ENCODE measurements at places on chromosomes 7 and 10.

GRCh38 chr7:21146642-21147423 is 281.1 kb upstream of the SP4 start:
- H3K27ac ChIP-seq, result no peak overlapping the region
- H3K4me3 ChIP-seq, result no peak overlapping the region
- no peaks in the 10 kb centered on the region for H3K4me1 ChIP-seq
- DNase-seq, result no peak

- peak within 1 kb of the TSS; percentile 88 for H3K27ac ChIP-seq
- H3K27me3 ChIP-seq, result no peaks in the 10 kb centered on the region
- peak within 1 kb of the TSS; percentile 98 for H3K4me3 ChIP-seq
- H3K36me3 ChIP-seq, result no peaks in the 10 kb centered on the region
- peak; percentile 87 for DNase-seq
Observed at GRCh38 chr7:149125863-149126661, at the start of gene ZNF425. Gene ZNF425 (minus strand): TSS chr7:149126324. CDS start chr7:149126213, 111 bp downstream.

DNA sequence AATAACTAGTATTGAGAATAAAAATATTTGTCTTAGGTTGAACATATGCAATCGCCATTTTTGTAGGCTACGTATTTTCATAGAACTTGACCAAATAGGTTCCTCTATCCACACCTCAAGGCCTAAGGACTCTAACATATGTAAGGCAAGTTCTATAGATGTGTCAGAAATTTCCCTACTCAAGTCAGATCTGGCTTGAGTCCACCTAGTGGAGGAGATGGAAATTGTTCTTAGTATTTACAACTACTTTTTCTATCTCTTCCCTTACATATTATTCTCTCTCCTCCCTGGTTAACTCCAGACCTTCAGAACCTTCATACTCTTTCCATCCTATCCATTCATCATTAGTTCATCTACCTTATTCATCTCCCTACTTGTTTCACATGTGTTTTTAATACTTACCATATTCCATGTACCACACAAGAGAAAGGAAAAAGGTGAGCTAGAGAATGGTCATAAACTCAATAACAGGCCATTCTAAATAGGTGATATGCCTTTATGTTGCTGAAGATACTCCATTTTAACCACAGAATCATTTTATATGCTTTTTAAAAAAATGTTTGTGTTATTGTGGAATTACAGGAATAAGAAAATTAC is 174.5 kb upstream of the HDAC9 start:
- DNase-seq, result peak; percentile 43
- H3K27ac ChIP-seq, result no peak overlapping the region
- no peaks in the 10 kb centered on the region for H3K27me3 ChIP-seq
- H3K4me1 ChIP-seq, result no peaks in the 10 kb centered on the region

DNA sequence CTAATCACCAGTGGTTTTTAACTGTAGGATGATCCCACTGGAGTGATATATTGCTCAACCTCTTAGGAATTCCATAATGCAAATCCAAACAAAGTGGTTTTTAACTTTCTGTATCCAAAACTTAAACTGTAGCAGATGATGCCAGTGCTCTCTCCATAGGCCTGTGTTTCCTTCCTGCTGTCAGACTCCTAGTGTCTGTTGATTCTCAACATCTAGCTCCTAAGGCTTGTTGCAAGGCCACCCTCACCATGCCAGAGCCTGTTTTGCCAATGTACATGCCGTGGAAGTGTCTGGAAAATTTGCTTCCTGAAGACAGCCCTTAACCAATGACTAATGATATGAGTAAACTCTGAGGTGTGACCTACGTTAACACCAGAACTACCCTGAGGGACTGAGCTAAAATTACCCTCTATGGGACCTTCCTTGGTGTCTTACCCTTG is 39.3 kb downstream of the C1GALT1 start:
- H3K4me3 ChIP-seq, result no peak overlapping the region
- H3K36me3 ChIP-seq, result no peaks in the 10 kb centered on the region
- peak; percentile 77 for DNase-seq

DNA sequence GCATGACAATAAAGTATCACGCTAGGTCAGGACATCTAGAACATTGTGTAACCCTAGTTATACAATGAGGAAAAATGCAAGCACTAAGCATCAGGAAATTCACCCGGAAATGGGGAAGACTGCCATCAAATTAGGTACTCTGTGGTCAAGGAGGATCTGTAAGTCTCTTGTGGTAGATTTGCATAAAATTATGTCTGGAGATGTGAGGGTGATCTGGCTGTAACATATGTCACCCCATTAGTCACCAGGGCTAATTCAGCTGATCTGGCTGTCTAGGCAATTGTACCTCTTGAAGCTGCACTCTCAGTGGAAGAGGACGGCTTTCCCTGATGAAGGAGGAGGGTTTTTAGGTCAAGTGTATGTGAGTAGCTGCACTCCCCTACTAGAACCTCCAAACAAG is 14.8 kb downstream of the AKR1D1 start:
- no peaks in the 10 kb centered on the region for H3K4me1 ChIP-seq
- H3K27ac ChIP-seq, result no peak overlapping the region
- DNase-seq, result no peak
- H3K36me3 ChIP-seq, result no peaks in the 10 kb centered on the region

- no peak for DNase-seq
- no peaks in the 10 kb centered on the region for H3K4me1 ChIP-seq
- no peak overlapping the region for H3K4me3 ChIP-seq
- H3K27me3 ChIP-seq, result no peaks in the 10 kb centered on the region
Observed at GRCh38 chr10:132889556-132889955, 52.8 kb downstream of the CFAP46 start.

DNA sequence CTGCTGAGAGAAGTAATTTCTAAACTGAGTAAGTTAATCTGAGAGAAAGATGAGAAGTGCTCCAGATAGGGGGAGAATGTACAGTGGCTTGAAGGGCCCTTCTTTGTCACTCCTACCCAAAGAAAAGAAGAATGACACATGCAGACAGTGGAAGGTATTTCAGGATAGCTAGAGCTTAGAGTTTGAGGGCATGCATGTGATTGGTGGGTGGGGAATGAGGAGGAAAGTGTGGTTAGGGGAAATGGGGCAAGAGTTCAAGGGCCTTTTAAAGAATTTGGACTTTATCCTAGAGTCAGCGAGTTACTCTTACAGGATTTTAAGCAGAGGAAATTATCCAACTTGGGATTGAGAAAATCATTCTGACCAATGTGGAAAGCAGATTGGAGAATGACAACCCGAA is 50.0 kb downstream of the ANLN start:
- no peak overlapping the region for H3K4me3 ChIP-seq
- H3K4me1 ChIP-seq, result no peaks in the 10 kb centered on the region
- no peak overlapping the region for H3K27ac ChIP-seq

GRCh38 chr10:97584060-97584797 is at the start of gene HOGA1:
Gene HOGA1 (plus strand): TSS chr10:97584389. CDS start chr10:97584704, 315 bp downstream.
- H3K4me1 ChIP-seq, result peaks cover 3% of the 10 kb centered on the region
- no peak within 1 kb of the TSS for H3K27ac ChIP-seq
- H3K36me3 ChIP-seq, result no peaks in the 10 kb centered on the region
- no peak within 1 kb of the TSS for H3K4me3 ChIP-seq
- H3K27me3 ChIP-seq, result no peaks in the 10 kb centered on the region

GRCh38 chr7:92874567-92874966 is 38.2 kb upstream of the CDK6 start:
- no peaks in the 10 kb centered on the region for H3K27me3 ChIP-seq
- no peaks in the 10 kb centered on the region for H3K4me1 ChIP-seq
- H3K4me3 ChIP-seq, result no peak overlapping the region
- H3K36me3 ChIP-seq, result no peaks in the 10 kb centered on the region
- peak; percentile 85 for DNase-seq

DNA sequence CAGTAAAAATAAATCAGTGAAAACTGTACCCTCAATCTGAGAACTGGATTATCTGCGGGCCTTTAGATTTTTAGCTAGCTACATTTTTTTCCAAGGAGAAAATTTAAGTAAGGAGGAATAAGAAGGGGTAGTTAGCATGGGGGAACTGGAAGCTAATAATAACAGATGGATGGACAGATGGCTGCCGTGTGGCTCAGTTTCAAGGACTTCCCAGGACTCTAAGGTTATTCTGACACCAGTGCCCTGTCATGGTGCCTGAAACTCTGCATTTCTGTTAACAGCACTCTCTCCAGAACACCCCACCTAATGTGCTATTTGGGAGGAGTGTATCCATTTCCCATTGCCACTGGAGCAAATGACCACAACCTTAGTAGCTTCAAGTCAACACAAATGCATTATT is 75.7 kb upstream of the PDE1C start:
- H3K4me1 ChIP-seq, result peaks cover 6% of the 10 kb centered on the region
- H3K36me3 ChIP-seq, result no peaks in the 10 kb centered on the region
- H3K27me3 ChIP-seq, result no peaks in the 10 kb centered on the region

DNA sequence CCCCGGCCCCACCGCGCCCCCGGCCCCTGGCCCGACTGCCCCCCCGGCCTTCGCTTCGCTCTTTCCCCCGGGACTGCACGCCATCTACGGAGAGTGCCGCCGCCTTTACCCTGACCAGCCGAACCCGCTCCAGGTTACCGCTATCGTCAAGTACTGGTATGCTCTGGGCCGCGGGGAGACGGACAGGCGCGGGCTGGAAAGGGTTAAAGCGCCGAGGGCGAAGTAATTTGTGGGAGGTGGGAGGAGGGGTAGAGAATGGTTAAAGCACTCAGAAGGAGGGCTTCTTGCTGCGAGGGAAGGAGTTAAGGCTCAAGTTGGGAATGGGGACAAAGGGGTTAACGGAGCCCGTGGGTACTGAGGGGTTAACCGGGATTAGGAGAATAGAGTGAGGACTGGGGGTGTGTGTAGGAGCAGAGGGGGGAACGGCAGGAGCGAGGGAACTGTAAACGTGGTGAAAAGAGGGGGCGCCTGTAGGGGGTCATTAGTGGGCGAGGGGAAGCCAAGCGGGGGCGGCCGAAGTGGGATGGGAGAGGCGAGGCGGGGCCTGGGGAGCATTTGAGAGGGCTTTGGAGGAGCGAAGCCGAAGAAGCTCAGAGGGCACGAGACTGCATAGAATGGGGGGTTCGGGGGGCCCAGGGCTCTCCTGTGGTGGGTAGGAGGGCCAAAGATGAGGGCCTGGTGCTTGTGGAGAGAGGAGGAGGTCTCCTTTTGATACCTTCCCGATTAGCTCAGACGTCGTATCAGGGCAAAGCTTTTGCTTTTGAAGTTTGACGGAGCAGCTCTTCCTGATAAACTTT is 605 bp downstream of the SUFU start:
- peak overlapping the region; percentile 46 for H3K27ac ChIP-seq
- peak; percentile 32 for DNase-seq
- H3K36me3 ChIP-seq, result no peaks in the 10 kb centered on the region
- peak overlapping the region; percentile 87 for H3K4me3 ChIP-seq
- peaks cover 4% of the 10 kb centered on the region for H3K4me1 ChIP-seq
- H3K27me3 ChIP-seq, result no peaks in the 10 kb centered on the region

- H3K27ac ChIP-seq, result no peak overlapping the region
- no peak overlapping the region for H3K4me3 ChIP-seq
- DNase-seq, result no peak
- no peaks in the 10 kb centered on the region for H3K27me3 ChIP-seq
Observed at GRCh38 chr7:107703872-107704271, 40.1 kb upstream of the CBLL1 start.

GRCh38 chr10:47104151-47104605 is 192.9 kb downstream of the PTPN20 start:
- no peaks in the 10 kb centered on the region for H3K27me3 ChIP-seq
- no peaks in the 10 kb centered on the region for H3K36me3 ChIP-seq
- H3K4me1 ChIP-seq, result peaks cover 6% of the 10 kb centered on the region
- no peak overlapping the region for H3K4me3 ChIP-seq
- no peak for DNase-seq
- H3K27ac ChIP-seq, result peak overlapping the region; percentile 23

DNA sequence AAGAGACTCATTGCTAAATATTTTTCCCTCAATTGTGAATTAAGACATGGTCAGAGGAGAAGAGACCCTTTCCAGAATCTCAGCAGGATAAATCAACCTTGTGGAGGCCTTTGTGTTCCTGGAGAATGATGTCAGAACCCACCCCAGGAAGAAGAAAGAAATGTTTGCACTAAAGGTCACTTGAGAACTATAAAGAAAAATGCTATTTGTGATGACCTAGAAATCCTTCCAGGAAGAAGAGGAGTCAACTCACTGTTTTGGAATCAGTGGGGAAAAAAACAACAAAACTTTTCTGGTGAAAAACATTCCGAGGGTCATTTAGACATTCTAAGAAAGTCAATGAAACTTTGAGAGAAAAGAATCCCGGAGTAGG is 129.1 kb upstream of the ANKRD1 start:
- no peaks in the 10 kb centered on the region for H3K4me1 ChIP-seq
- H3K27me3 ChIP-seq, result no peaks in the 10 kb centered on the region
- H3K36me3 ChIP-seq, result no peaks in the 10 kb centered on the region
- no peak overlapping the region for H3K27ac ChIP-seq
- no peak overlapping the region for H3K4me3 ChIP-seq

GRCh38 chr7:130393841-130394411 is 13.6 kb downstream of the CPA1 start:
- no peak overlapping the region for H3K4me3 ChIP-seq
- no peak overlapping the region for H3K27ac ChIP-seq
- H3K4me1 ChIP-seq, result peaks cover 17% of the 10 kb centered on the region
- H3K36me3 ChIP-seq, result no peaks in the 10 kb centered on the region
- no peaks in the 10 kb centered on the region for H3K27me3 ChIP-seq

DNA sequence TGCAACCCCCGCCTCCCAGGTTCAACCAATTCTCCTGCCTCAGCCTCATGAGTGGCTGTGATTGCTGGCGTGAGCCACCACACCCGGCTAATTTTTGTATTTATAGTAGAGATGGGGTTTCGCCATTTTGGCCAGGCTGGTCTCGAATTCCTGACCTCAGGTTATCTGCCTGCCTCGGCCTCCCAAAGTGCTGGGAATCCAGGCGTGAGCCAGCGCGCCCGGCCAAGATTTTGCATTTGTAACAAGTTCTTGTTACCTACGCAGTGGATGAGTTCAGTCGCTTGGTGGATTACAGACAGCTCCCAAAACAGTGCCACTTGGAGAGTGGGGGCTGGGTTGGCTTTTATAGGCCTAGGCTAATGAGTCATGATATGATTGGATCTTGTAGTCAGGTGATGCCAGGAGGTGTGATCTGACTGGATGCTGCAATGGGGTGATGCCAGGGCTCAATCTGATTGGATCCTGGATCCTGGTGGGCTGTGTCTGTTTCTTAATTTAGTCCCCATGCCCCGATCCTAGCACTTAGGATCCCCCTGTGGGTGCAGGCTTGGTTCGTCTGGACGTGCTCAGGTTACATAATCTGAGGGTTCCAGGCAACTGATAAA is 20.3 kb downstream of the SBDS start:
- no peaks in the 10 kb centered on the region for H3K4me1 ChIP-seq
- no peak overlapping the region for H3K27ac ChIP-seq
- H3K36me3 ChIP-seq, result no peaks in the 10 kb centered on the region
- DNase-seq, result no peak
- H3K27me3 ChIP-seq, result no peaks in the 10 kb centered on the region
- H3K4me3 ChIP-seq, result no peak overlapping the region

Measured in fibroblast of lung (primary cell).